ENCODE measurements at places on chromosomes 16 and 17.

- DNase-seq = no peak
These were observed 74.3 kb upstream of the CES5A start for GRCh38 chr16:55949518-55949917.

DNA sequence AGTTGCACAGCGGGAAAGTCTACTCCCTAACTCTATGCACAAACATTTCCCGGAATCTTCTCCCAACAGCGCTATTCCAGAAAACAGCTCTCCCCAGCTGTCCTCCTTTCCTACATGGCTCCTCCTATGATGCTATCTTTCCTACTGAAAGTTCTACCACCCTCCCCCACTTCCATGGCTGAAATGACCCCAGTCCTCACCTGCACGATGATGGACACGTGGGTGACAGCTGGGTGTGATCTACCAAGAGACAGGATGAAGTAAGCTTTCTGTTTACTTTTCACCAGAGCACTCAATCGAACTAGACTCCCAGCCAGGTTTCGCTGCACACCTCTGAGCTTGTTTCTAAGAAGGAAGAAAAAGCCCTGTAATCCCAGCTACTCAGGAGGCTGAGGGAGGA, 10.7 kb downstream of the CTC1 start:
- DNase-seq = no peak

DNA sequence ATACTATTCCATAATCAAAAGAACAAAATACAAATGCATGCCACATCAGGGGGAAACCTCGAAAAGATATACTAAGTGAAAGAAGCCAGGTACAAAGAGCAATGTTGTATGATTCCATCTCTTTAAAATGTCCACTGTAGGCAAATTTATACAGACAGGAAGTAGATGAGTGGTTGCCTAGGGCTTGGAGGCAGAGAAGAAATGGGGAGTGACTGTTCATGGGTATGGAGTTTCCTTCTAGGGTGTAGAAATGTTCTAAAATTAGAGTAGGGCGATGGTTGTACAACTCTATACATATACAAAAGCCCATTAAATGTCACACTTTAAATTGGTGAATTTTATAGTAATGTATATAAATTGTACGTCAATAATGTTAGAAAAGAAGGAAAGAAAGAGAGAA, 128.1 kb downstream of the MAF start:
- no peak for DNase-seq

GRCh38 chr16:85686912-85687591, 1.7 kb downstream of the GINS2 start:
- DNase-seq = no peak

GRCh38 chr17:60090417-60090816, 11.7 kb upstream of the HEATR6 start:
- peak; percentile 1 for DNase-seq

DNA sequence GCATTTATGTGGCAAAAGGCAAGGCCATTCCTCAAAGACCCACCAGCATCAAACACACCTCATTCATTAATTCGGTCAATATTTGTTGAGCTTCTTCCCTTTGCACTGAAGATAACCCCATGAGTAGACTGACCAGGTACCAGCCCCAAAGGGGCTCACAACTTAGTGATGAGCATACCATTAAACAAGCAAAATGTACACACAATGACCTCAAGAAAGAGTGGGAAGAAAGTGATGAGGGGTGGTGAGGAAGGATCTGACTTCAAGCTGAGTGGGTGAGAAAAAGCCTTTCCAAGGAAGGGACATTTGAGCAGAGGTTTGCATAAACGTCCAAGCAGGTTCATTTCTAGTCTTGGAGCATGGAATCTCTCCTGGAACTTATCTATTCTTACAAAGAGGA, 562.5 kb downstream of the TOX3 start:
- no peak for DNase-seq

GRCh38 chr16:58411736-58412614, 19.7 kb downstream of the GINS3 start:
- DNase-seq = no peak
